IPS-NIHi11 (cell line): ENCODE measurements at places on chromosomes 2 and 18.
A peak's percentile ranks its signal among the peaks of the same experiment; 100 is the strongest.

- no peak for DNase-seq
Observed at GRCh38 chr18:24869285-24869684, 408.8 kb downstream of the HRH4 start.

DNA sequence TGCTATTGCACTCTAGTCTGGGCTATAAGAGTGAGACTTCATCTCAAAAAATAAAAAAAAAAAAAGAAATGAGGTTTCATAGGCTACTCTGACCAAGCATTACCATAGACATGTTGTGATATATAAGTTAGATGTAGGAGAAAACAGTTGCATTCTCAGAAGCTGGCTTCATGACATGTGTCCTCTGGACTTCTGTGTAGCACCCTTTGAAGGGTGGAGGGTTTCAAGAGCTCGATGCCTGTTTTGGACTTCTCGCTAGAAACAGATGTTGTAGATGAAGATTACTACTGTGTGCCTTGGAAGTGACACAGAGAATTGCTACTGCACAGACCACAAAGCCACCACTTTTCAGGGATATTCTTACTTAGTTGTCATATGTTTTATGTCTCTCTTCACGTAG is 91.0 kb downstream of the TMEM247 start:
- no peak for DNase-seq

DNA sequence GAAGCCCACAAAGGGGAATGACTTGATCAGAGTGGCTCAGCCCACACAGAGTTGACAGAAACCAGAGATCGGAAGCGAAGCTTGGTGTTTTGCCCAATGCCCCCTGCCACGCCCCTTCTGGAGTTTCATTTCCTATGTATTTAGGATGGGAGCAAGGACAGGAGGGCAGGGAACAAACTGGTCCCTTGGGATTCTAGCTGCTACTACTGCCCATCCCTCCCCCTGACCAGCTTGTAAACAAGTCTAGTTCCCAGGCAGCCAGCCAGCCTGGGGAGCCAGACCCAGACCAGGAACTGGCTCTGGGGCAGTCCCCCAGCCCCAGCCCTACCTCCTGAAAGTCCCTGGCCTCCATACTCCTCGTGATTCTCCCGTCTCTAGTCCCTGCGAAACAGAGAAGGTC is 8.3 kb downstream of the WNT6 start:
- no peak for DNase-seq

DNA sequence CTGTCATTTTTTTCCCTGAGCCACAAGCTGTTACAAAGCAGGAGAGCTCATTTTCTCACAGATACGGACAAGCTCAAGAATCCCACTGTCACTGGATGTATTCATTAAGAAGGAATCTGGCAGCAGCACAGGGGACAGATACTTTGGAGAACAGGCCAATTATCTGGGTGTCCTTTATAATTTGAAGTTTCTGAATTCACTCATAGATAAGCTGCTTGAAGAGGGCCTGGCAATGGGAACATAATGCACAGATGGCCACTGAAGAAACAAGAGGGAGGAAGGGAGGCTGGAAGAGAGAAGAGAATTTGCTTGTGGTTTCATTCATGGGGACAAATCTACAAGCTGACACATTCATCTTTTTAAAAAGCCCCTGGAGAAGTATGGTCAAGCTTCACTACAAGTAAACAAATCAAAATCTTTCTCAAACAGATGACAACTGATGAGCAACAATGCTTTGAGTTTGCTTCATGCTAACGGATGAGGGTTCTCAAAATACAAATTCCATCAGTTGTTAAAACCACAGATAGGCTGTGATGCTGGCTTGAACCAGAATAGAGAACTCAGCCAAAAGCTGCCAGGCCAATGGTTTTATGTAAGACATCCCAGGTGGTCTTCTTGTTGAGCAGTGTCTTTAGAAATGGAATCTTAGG is 11.9 kb downstream of the BCL2 start:
- no peak for DNase-seq

DNA sequence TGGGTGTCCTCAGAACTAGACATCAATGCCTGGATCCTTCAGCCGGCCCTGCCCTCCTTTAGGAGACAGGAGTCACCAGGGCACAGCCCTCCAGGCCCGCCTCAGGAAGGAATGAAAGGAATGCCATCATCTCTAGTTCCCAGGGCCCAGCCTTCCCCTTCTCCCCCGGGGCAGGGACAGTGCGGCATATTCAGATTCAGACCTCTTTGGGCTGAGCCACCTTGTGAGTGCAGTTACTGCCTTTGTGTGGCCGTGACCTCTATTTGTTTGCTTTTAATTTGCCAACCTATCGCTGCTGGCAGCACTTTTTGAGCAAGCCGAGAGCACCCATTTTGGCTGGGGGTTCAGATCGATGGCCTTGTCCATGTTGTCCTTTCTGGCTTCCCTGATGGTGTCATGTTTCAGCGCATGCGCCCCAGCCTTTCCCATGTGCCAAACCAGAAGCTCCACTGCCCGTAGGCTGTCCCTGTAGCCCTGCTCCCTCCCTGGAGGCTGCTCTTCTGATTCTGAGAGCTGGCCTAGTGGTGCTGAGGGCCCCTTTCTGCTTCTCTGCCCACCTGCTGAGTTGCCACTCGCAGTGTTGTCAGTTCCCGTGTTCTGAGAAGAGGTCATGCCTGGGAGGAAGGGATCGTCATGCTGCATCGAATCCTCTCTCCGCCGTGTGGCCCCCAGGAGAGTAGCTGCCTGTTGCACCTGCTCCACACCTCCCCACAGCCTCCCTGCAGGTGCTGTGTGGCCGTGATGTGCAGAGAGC is 10.9 kb downstream of the ANKRD23 start:
- DNase-seq: peak; percentile 92

- no peak for DNase-seq
Observed at GRCh38 chr2:11416186-11416585, 49.8 kb downstream of the E2F6 start.

GRCh38 chr2:158970241-158970751 is 1.9 kb downstream of the TANC1 start:
- DNase-seq: no peak

DNA sequence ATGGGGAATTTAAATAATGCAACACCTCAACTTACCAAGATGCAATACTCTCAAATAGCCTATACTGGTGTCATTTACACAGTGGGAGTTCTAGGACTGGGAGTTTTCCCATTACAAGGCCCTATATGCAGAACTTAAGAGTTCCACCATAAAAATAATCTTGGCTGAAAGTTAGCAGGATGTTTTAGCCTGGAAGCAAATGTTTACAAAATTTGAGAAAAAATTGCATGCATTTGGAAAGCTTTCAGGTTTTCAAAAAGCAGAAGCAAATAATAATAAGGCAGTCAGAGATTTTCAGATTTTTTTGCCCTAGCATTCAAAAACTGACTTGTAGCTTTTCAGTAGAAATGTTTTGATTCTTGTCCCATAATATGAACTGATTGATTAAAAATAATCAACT is 397.3 kb downstream of the ARHGAP15 start:
- DNase-seq: no peak

GRCh38 chr2:96960153-96960961 is 26.0 kb downstream of the FAM178B start:
- peak; percentile 96 for DNase-seq

- DNase-seq: no peak
Observed at GRCh38 chr2:47838686-47839085, 55.7 kb downstream of the MSH6 start.

DNA sequence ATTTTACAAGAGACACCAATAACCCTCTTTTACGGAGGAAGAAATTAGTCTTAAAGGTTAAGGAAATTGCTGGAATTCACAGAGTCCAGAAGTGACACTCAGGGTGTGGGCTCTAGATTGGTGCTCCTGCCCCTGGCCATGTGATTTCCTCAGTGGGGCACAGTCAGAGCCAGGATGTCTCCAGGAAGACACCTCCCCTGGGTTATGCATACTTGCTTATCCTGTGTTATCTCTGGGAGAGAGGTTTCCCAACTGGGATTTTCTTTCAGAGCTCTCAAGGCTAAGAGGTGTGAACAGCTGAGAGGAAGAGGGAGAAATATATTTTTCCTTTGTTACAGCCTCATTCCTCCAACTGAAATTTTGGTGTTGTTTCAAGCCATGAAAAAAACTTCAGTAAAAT is 125.6 kb upstream of the CELF4 start:
- DNase-seq: no peak

DNA sequence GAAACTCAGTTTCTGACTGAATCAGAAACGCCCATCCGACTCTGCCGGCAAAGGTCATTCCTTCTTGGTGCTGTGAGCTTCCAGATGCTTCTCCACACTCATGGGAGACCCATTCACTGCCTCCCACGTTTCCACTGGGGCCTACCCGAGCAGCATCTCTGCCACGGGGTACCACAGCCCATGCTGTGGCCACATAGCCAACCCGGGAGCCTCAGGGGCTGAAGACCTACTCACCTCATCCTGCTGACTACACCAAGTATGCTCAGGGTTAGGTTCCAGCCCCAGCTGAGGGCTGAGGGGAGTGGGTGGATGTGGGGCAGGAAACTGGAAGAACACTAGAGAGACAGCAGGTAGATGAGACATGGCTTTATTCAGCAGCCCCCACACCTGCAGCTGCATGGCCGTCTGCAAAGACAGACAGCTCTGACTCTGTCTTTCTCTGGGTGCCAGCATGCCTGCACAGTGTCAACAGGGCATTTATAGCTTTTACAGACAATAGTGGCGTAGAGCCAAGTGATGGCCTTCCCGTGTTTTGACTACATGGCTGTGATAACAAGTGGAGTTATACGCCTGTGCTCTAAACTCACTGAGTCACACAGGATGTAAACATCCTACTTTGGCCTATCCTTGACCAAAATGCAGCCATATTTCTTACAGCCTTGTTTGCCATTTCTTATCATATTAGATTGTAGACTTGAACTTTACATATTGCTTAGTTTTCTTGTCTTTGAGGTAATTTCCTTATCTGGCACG is 16.5 kb upstream of the KLHL23 start:
- DNase-seq: no peak

GRCh38 chr2:220000080-220000479 is 372.6 kb downstream of the SLC4A3 start:
- no peak for DNase-seq

DNA sequence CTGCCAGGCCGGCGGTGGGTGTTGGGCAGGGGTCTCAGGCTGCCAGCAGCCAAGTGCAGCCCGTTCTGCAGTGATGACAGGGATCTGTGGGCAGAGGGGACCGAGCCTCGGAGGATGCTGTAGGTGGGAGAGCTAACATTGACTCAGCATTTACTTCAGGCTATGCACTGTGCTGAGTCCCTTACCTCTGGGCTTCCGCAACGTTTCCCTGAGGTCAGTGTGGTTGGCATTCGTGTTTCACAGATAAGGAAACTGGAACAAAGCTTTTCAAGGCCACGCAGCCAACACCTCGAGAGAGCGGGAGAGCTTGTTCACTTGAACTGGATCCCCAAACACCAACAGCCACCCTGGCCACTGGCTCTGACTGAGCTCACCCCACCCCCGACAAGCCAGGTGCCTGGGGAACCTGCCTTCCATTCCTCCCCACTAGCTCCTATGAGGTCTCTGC is 839 bp upstream of the GPR148 start:
- DNase-seq: no peak

- DNase-seq: no peak
Observed at GRCh38 chr2:8570637-8571036, 111.2 kb upstream of the ID2 start.

- DNase-seq: no peak
Observed at GRCh38 chr2:107108556-107108955, 222.6 kb upstream of the ST6GAL2 start.

DNA sequence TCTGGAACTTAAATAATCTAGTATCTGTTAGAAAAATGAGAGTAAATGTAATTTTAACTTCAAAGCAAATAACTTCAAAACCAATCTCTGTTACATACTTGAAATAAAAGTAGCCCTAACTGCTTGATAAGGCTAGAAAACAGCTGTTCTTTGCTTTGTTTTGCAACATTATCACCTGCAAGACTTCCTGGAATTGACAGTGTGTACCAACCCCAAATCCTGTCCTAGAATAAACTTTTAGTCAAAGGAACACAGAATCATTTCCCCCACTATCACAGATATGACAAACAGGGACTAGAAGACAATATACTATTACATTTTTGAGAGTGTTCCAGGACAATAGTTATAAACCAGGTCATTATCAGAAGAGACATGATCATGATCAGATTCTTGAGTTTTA is 105.3 kb upstream of the PGAP1 start:
- no peak for DNase-seq

- DNase-seq: no peak
Observed at GRCh38 chr2:29397713-29398112, 282.5 kb downstream of the CLIP4 start.

- DNase-seq: no peak
Observed at GRCh38 chr18:22175346-22175745, 6.0 kb downstream of the GATA6 start.

DNA sequence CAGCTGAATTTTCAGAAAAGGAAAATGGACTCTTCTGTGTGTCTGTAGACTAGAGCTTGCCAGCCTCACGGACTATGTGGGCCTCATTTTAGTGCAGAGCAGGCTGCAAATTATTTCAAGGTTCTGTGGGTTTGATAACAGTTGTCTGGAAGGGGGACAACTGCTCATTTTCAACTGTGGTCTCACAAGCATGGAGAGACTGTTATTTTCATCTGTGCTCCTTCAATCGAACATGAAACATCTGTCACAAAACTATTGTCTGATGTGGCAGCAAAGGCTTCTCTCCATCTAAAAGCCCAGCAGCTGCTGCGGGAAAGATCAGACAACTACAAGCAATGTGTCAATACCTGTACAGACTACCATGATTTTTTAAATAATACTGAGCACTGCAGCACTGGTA is 211.8 kb downstream of the LRRTM4 start:
- no peak for DNase-seq

GRCh38 chr2:240325016-240326007 is 110.2 kb upstream of the GPC1 start:
- DNase-seq: no peak

GRCh38 chr2:37907501-37908225 is 17.4 kb upstream of the RMDN2 start:
- no peak for DNase-seq

GRCh38 chr2:198702796-198703195 is 754.9 kb downstream of the SATB2 start:
- no peak for DNase-seq

- DNase-seq: peak; percentile 16
Observed at GRCh38 chr2:32706815-32707579, 79.1 kb downstream of the TTC27 start.

- no peak for DNase-seq
Observed at GRCh38 chr2:146949400-146949799, 895.4 kb upstream of the ACVR2A start.

DNA sequence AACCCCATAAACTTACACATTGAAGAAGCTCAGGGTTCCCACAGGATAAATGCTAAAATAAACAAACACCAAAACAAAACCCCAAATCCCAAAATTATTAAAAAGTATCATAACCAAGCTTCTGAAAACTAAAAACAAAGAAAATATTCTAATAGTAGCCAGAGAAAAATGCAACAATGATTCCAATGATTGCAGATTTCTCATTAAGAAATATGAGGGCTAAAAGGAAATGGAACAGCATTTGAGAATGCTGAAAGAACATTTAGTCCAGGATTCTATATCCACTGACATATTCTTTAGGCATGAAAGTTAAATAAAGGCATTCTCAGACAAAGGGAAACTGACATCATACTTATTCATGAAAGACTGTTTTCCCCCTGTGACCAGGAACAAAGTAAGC is 212.4 kb downstream of the SLC4A10 start:
- no peak for DNase-seq

GRCh38 chr2:109560265-109560664 is 53.5 kb downstream of the SEPTIN10 start:
- no peak for DNase-seq

GRCh38 chr2:24164416-24164973 is 10.4 kb upstream of the FAM228A start:
- DNase-seq: peak; percentile 67
